ENCODE measurements at places on chromosomes 16 and 17.

GRCh38 chr16:69693916-69694315 is 32.4 kb downstream of the NQO1 start:
- DNase-seq: no peak

DNA sequence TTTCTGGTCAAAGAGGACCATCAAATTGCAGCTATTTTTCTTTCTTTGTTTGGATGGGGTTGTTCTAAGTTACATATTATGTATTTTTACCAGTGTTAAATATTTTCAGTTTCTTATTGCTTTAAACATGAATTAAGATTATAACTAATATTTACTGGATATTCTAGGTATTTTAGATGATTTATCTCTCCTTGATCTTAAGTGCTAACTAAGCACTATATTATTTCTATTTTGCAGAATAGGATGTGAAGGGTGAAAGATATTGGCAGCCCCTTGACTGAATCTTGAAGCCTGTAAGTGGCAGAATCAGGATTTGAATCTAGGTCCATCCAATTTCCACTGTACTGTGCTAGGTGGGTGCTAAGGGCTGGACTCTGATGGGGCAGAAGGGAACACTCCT is 307.3 kb upstream of the CCL2 start:
- no peak for DNase-seq

DNA sequence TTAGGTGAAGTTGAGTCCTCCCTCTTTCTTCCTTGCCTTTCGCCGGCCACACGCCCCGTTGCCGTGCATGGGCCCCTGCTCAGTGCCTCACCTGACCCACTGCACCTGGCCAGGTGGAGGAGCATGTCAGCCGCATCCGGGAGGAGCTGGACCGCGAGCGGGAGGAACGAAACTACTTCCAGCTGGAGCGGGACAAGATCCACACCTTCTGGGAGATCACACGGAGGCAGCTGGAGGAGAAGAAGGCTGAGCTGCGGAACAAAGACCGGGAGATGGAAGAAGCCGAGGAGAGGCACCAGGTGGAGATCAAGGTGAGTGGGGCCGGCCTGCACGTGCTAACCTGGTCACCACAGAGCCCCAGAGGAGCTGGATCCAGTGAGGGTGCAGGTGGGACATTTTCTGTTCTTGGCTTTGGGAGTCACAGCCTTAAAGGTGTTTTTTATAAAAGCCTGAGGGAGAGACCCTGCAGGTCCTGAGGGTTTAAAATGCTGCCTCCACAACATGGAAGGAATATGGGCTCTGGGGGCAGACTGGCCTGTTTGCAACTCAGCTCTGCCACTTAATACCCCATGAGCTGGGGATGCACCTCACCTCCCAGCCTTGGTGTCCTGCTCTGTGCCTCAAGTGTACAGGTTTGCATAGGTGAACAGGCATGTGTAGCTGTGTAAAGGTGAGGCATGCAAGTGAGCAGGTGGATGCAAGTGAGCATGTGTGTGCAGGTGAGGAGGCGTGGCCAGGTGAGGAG is 12.1 kb upstream of the DBNDD1 start:
- no peak for DNase-seq

- DNase-seq: no peak
These were observed 86.3 kb downstream of the VPS53 start for GRCh38 chr17:628089-628941.

GRCh38 chr17:47368262-47368661 is 44.5 kb downstream of the EFCAB13 start:
- DNase-seq: no peak

GRCh38 chr17:53193044-53193443 is 629.7 kb upstream of the KIF2B start:
- DNase-seq: no peak

- DNase-seq: no peak
These were observed 93.1 kb downstream of the RTN4RL1 start for GRCh38 chr17:1931844-1932579.

DNA sequence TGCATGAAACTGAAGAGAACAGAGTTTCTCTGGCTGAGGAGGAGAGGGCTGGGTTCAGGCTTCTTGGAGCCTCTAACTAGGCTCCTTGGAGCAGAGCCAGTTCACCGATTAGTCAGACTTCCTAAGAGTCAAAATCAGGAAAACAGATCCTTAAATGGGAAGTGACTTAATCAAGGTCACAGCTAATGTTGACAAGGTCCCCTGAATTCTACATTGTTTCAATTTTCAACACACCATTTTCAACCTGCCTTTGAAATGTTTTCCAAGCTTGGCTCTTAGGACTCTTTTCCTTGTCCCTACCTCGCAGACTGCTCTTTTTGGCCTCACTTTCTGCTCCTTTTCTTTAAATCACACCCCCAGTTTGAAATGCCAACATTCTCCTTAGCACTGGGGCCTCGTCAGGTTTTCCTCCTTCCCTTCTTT is 16.3 kb downstream of the MYL4 start:
- no peak for DNase-seq

- no peak for DNase-seq
These were observed 19.8 kb downstream of the LGALS9 start for GRCh38 chr17:27650836-27651235.

DNA sequence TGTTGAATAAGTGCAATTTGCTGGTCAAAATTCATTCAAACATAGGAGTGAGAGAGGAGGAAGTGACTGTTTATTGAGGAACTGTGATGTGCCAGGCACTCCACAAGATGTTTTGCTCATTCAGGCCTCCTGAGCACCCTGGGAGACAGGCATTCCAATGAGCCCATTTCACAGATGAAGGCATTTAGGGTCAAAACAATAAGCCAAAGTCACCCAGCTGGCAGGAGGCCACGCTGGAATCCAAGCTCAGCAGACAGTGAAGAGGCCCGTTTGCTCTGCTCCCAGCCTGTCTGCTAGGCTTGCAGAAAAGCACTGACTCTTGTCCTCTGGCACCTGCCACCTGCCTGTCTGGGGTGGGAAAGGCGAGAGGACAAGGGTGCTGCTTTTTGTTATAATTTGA is 10.1 kb upstream of the SLC25A39 start:
- no peak for DNase-seq

DNA sequence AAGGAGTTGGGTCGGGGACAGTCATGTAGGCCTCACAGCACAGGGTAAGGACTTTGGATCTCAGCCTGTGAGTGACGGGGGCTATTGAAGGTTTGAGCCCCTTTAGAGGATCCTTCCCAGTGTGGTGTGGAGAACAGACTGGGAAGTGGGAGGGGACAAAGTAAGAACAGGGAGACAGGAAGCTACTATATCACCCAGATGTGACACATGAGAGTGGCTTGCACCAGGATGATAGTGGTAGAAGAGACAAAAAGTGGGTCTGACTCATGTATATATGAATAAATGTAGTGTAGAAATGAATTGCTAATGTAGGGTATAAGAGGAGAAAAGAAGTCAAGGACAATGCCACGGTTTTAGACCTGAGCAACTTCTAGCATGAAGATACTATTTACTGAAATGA is 4.5 kb downstream of the NUP93 start:
- DNase-seq: no peak

- DNase-seq: peak; percentile 84
These were observed 63.1 kb downstream of the MYO18A start for GRCh38 chr17:29116804-29117753.

- no peak for DNase-seq
These were observed 4.6 kb downstream of the CCDC102A start for GRCh38 chr16:57531635-57532265.

DNA sequence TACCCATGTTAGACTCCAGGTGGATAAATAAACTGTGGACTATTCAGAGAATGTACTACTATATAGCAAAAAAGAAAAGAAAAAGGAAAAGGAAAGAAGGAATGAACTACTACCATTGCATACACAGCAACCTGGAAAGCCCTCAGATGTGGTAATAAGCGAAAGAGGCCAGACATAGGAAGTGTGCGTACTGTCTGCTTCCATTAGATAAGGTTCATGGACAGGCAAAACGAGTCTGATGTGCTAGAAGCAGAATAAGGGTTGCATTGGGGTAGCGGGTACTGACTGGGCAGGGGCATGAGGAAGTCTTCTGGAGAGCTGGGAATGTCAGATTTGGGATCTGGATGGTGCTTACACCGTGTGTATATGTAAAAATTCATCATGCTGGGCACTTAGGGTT is 21.8 kb downstream of the CLEC16A start:
- no peak for DNase-seq

DNA sequence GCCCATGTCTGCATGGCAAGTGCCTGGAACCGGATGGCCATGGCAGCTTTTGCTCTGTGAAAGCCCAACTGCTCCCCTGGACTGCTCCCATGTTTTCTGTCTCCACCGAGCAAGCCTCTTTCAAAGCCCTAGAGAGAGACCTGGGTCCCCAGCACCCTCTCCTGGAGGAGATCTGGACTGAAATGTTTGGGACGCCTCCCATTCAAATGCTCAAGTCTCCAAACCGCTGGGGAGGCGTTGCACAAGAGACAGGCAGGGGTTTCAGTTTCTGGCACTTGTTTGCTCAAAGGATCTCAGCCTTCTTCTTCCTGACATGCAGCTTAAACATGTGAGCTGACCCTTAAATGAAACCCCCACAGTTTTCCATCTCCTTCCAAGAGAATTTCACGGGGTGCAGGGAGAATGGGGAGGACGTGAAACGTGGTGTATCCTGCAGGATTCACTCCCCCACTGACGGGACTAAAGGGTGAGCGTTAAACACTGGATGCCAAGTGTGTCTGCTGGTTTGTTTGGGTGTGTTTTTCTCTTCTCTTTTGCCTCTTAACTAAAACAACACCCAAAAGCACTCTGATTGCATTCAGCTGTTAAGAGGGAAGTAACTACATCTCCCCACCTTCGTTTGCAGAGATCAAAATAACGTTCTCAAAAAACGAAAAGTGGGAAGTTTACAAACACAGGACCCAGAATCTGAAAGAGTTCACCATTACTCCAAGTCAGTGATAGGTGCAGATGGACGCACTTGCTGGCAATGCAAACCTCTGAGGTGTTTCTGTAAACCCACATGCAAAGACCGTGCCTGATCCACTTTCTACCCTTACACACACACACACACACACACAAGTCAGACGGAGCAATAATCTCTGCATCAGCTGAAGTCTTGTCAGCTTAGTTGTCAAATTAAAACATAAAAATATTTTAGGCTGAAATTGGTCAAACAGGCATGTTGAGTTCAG is 256.9 kb downstream of the C16orf95 start:
- no peak for DNase-seq

GRCh38 chr16:16973707-16974591 is 496.8 kb downstream of the XYLT1 start:
- no peak for DNase-seq

- DNase-seq: peak; percentile 73
These were observed 24.8 kb downstream of the CCR7 start for GRCh38 chr17:40540448-40540847.

GRCh38 chr16:75028544-75029135 is 29.8 kb downstream of the ZNRF1 start:
- DNase-seq: no peak

DNA sequence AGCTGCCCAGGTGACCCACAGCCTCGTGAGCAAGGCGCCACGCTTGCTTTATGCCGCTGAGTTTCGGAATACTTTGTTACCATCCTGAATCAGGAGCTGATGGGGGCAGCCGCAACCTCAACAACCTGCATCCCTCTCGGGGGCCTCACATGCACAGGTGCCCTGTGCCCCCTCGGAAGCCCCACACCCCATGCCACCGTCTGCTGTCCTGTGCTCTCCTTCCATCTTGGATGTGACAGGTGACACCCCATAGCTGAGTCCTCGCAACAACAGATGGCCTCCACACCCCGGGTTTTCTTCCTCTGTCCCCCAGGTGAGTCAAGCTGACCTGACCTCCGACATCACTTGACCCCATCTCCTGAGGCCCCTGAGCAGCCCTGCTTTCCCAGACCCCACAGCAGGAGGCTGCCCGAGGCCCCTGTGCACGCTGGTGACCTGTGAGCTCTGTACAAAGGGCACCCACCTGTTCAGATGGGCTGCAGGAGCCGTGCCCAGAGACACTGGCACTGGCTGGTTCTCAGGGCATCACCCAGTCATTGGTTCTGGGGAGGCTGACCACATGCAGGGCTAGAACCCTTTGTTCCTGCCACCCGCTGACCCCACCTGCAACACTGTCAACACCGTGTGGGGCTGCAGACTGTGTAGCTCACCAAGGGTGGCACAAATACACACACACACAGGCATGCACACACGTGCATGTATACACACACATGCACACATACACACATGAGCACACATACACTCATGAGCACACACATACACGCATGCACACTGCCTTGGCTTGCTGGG is 57.7 kb downstream of the RMI2 start:
- no peak for DNase-seq

DNA sequence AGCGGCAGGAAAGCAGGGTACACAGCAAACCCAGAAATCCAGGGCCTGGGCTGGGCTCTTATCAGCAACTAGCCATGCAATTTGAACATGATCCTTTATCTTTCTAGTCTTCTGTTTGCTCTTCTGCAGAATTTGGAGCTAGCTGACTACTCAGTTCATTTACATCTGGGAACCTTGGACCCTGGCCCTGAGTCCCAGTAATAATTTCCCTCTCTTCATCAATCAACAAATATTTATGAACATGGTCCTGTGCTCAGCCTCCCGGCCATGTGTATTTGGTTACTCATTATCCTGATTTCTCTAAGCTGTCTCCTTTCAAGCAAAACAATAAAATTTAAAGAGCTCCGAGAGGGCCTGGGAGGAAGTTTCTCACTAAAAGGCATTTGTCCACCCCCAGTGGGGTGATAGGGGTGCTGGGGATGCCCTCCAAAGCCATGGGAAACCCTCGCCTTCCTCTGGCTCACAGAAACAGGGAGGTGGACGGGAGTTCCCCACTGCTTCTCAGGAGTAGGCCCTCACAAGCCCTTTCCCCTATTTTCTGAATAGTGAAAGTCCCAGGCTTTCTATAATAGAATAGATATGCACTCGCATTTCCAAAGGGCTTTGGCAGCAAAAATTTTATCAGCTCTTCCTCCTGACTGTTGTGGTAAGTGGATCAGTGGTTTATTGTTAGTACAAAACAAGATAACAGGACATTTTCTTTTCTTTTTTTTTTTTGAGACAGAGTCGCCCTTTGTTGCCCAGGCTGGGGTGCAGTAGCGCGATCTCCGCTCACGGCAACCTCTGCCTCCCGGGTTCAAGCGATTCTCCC is 6.9 kb upstream of the WDR59 start:
- no peak for DNase-seq

- DNase-seq: no peak
These were observed 128.7 kb downstream of the TANGO6 start for GRCh38 chr16:68972013-68972412.

DNA sequence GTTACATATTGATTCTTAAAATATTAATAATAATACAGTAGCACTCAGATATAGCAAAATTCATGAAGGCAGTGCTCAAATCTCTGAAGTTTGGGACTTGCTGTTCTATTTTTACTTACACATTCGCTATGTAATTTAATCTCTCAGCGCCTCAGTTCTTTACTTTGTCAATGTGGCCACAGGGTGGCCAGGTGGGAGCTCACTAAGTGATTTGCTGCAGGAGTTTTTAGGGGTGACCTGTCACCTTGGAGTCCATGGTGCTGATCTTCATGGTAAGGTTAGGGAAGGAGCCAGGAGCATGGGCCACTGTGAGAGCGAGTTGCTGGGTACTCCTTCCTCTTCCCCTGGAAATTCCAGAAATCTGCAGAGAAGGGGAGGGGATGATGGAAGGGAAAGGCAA is 28.1 kb downstream of the VWA3A start:
- no peak for DNase-seq
